ENCODE measurements at places on chromosomes 6 and 20.

DNA sequence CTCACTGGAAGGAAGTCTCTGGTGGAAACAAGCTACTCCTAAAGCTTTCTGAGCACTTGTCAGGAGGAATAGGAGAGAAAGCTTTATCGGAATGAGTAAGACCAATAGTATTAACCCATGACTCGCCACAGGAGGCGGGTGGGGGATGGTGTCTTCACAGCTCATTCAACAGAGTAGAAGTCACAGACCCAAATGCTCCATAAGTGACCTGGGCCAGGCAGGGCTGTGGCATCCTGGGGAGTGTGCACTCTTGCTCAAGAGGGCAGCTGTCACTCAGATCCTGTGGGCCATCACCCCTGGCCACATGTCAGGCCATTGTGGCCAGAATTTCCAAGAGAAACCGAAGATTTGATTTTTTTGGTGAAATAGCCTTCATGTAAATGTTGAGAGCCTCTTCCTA is 116.0 kb downstream of the SYCP2 start:
- no peak for DNase-seq

GRCh38 chr20:7147220-7147601 is 379.7 kb downstream of the BMP2 start:
- DNase-seq = no peak

- DNase-seq = no peak
Measured at GRCh38 chr6:138211048-138211581, 7.2 kb downstream of the PBOV1 start.

DNA sequence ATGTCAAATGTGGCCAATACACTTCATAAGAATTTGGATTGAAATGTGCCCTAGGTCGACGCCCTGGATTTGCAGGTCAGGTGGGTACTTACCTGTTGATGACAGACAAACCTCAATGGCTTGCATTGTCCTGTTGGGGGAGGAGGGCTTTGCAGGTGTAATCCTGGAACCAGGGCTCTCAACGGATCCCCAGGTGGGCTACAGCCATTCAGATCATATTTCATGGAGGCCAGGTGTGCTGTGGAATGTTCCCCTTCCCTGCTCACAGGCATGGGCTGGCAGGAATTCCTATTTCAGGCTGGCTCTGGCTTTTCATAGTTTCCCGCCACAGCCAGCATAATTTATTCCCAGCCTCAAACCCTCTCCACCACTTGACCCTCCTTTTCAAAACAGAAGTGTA is 254.7 kb downstream of the SMOC2 start:
- DNase-seq = no peak

DNA sequence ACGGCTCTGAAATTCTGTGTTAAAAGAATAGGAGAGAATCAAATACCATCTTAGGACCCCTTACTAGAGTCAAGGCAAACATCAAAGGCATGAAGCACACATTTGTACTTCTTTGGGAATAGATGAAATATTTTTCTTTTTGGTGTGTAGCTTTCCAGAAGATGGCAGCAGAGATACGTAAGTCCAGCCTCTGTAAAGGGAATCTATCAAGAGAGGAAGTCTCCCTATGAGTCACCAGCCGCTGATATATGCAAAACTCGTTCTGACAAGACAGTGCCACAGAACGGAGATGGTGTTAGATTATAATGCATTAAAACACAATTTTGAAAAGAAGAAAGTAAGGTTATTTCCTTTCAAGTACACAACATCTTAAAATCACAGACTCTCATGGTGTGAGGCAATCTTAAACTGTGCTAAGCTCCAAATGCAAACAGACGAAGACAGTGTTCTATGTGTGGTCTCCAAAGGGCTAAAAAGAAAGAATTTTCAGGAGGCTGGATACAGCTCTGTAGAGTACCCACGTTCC is 120.0 kb upstream of the AGPAT4 start:
- DNase-seq = peak; percentile 69
